Ascending aorta (tissue), 2 donors: ENCODE measurements at places on chromosomes 1 and 21.

- no peak for DNase-seq
These were observed 6.8 kb upstream of the EPS8L3 start for GRCh38 chr1:109770331-109771095.

- no peak for DNase-seq
These were observed at the start of gene KCTD3 for GRCh38 chr1:215566556-215567490. Gene KCTD3, plus strand, starts transcription at chr1:215567304. Its CDS starts 382 bp downstream, at chr1:215567686.

GRCh38 chr1:36522021-36522420, 39.3 kb upstream of the CSF3R start:
- DNase-seq = peak; percentile 33

- DNase-seq = no peak
These were observed 116.9 kb downstream of the PLXNA2 start for GRCh38 chr1:208127284-208127683.

- DNase-seq = no peak
These were observed 40.8 kb downstream of the RSPH1 start for GRCh38 chr21:42455196-42455595.

DNA sequence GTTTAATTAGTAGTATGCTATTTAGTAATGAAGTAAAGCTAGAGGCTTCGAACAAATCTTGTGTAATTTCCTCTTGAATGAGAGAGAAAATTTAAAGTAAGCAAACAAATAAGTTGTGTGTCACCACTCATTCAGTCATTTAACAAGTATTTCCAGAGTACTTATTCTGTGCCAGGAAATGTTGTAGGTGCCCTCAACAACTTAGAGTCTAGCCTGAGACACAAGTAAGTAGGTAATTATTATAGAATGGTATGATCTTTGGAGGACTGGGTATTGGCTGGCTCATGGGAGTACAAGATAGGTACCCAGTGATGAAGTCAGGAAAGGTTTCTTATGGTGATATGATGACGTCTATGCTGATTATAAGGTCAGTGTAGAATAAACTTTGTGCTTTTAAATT, 17.4 kb upstream of the METTL18 start:
- no peak for DNase-seq

- DNase-seq = no peak
These were observed 21.7 kb upstream of the IL12RB2 start for GRCh38 chr1:67285780-67286488.

- DNase-seq = peak; percentile 92
These were observed 25.6 kb upstream of the ENO1 start for GRCh38 chr1:8903908-8904650.

GRCh38 chr1:51071291-51072042, 30.6 kb upstream of the C1orf185 start:
- DNase-seq = no peak

DNA sequence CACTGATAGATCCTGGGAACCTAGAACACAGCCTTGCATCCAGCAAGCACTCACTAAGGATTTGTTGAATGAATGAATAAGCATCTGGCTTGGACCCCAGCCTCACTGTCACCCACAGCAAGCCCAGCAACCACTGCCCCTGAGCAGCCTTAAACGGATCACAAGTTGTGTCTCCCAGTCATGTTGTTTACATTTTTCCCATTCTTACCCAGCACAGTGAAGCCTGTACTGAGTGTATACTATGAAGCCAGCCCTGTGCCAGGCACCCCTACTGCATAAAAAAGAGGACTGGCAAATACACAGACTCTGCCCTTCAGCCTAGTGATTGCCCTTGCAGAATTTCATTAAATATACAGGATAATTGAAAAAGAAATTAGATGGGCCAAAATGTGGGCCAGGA, 30.2 kb downstream of the RRAGC start:
- DNase-seq = no peak

GRCh38 chr1:48596046-48596445, 124.0 kb upstream of the SPATA6 start:
- DNase-seq = no peak

- no peak for DNase-seq
These were observed at the start of gene CASZ1 for GRCh38 chr1:10796029-10796944. Gene CASZ1, minus strand, starts transcription at chr1:10796646. Its CDS starts 102,757 bp downstream, at chr1:10693889.

GRCh38 chr1:45009296-45009865, 1.7 kb downstream of the HECTD3 start:
- DNase-seq = no peak

GRCh38 chr1:35726450-35727433, 8.1 kb upstream of the C1orf216 start:
- DNase-seq = no peak

DNA sequence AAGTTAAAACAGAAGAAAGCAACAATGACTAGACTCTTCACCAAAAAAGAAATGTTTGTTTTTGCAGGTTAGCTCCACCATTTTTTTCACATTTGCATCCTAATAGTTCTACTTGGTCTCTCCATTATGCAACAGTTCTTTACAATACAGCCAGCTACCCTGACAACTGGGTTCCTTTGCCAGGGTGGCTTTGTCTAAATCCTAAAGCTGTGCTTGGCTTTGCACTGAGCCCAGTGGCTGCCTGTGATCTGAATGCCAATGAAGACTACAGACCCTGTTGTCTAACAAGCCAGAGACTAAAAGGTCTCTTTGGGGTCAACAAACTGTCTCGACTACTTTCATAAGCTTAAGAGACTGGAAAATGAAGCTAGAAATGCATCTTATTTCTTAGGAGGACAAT, 112.0 kb downstream of the AKT3 start:
- no peak for DNase-seq

DNA sequence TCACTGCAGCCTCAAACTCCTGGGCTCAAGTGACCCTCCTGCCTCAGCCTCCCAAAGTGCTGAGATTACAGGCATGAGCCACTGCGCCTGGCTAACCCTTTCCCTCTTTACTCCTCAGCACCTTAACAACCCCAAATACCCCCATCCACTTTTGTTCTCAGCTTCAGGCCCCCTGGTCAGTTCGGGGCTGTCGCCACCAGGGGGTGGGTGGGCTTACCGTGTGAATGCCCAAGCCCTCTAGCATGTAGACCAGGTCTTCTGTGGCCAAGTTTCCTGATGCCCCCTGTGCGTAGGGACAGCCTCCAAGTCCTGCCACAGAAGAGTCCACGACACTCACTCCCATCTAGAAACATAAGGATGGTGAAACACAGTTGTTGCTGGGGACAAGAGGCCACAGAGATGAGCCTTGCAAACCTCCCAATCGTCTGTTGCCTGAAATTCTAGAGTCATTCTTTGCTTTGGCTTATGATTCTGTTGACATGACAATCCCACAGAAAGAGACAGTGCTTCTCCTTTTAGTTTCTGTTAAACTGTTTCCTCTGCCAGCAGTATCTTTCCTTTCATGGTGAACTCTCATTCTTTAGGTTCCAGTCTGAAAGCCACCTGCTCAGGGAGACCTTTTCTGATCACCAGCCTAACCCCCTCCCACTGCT, 3.8 kb upstream of the GALE start:
- DNase-seq = no peak

DNA sequence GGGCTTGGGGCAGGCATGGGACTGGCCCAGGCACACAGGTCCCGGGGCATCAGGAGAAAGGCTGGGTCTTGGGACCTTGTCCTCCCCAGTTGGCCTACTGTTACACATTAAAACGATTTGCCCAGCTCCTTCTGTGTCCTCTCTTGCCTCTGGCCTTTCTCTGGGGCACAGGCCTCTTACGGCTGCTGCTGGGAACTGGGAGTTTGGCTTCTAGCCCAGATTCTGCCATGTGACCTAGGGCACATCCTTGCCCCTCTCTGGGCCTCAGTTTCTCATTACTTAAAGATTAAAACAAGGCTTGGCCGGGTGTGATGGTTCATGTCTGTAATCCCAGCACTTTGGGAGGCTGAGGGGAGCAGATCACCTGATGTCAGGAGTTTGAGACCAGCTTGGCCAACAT, 14.0 kb downstream of the KDF1 start:
- DNase-seq = no peak

GRCh38 chr1:169138866-169139670, 32.6 kb downstream of the ATP1B1 start:
- DNase-seq = no peak

GRCh38 chr1:36211841-36212240, 12.4 kb upstream of the THRAP3 start:
- no peak for DNase-seq

DNA sequence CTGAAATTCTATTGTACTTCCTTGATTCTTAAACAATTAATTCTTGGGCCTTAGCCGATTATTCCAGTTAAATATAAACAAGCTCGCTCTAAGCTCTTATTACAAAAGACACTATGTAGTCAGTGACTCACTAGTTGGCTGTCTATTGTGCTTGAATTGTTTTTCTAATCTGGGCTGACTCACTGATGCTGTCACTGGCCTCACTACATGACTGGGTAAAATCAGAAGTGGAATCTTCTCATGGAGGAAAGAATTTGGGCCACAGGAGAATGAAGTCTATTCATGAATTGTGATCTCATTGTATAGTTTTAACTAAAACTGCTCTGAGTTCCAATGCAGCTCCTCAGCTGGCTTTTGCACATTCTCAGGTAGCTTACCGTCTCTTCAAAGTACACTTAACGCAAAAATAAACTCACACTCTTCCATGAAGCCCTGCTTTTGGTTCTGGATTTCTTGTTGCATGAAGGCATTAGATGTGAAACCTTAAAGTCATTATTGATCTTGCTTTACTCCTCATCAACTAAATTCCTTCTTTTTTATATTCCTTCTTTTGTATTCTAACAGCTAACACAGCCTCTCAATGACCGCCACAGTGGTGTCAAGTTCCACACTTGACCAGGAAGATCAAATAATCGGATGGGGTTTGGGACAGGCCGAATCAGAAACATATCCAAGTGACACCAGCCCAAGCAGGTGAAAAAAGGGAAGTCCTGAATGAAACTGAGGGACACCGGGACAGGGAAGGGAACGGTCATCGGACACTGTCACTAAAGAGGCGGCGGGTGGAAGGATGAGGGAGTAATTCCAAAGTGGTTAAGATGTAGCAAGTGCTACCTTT, 80.9 kb upstream of the LBR start:
- DNase-seq = peak; percentile 82

DNA sequence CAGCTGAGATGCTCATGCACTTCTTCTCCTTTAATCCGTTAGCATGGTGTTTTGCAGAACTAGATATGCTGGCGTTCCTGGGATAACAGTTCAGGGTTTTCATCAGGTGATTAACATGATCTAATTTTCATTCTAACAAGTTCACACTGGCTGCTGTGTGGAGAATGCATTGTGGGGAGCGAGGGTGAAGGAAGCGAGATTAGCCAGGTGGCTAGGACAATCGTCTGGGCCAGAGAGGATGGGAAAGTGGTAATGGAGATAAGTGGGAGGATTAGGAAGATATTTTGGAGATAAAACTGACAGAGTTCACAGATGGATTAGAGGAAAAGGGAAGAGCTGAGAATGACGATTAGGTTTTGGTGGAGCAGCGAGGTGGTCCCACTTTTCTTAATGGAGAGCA, 138.1 kb upstream of the MAGI3 start:
- DNase-seq = no peak

GRCh38 chr1:30759718-30760281, 2.2 kb upstream of the LAPTM5 start:
- no peak for DNase-seq

GRCh38 chr1:96080925-96081324, 640.7 kb upstream of the PTBP2 start:
- DNase-seq = no peak

- no peak for DNase-seq
These were observed 2.6 kb downstream of the AHDC1 start for GRCh38 chr1:27601321-27601770.

GRCh38 chr1:246724731-246725095, 504 bp downstream of the SCCPDH start:
- no peak for DNase-seq

GRCh38 chr1:54996359-54996868, 2.3 kb upstream of the BSND start:
- DNase-seq = no peak

DNA sequence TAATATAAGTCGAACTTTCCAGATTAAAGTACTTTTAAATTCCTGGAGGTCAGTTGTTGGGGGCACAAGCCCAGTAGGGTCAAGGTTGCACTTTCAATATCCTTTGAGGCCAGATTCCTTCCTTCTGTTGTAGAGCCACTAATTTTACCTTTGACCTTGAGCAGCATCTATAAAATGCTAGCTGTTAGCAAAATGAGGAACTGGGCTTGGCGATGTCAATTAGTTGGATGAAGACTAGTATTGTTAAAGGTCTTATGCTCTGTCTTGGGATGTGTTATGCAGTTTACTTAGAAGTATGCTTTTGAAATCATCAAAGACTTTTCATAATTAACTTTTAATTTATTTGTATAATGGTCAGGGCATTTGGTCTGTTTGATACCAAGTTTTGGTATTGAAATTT, 425.9 kb upstream of the PROX1 start:
- no peak for DNase-seq

DNA sequence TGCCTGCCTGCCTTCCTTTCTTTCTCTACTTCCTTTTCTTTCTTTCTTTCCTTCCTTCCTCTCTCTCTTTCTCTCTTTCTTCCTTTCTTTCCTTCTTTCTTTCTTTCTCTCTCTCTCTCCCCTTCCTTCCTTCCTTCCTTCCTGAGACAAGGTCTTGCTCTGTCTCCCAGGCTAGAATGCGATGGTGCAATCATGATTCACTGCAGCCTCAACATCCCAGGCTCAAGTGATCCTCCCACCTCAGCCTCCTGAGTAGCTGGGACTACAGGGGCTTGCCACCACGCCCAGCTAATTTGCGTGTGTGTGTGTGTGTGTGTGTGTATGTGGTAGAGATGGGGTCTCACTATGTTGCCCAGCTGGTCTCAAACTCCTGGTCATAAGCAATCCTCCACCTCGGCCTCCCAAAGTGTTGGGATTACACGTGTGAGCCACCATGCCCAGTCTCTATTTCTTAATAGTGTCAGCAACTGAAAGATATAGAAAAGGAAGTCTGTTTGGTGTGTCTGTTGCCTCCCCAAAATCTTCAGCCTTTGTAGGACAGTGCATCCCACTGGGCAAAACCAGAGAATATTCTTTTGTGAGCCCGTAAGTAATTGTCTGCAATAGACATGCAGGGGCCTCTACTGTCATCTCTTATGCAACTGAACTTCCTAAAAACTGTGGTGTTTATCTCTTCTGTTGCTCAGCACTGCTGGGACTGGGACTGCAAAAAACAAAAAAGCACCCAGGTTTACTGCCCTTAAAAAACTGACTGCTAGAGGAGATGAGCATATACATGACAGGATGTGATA, 20.9 kb upstream of the RAB4A start:
- no peak for DNase-seq

GRCh38 chr1:220529521-220530020, 1.6 kb downstream of the MARK1 start:
- DNase-seq = no peak

DNA sequence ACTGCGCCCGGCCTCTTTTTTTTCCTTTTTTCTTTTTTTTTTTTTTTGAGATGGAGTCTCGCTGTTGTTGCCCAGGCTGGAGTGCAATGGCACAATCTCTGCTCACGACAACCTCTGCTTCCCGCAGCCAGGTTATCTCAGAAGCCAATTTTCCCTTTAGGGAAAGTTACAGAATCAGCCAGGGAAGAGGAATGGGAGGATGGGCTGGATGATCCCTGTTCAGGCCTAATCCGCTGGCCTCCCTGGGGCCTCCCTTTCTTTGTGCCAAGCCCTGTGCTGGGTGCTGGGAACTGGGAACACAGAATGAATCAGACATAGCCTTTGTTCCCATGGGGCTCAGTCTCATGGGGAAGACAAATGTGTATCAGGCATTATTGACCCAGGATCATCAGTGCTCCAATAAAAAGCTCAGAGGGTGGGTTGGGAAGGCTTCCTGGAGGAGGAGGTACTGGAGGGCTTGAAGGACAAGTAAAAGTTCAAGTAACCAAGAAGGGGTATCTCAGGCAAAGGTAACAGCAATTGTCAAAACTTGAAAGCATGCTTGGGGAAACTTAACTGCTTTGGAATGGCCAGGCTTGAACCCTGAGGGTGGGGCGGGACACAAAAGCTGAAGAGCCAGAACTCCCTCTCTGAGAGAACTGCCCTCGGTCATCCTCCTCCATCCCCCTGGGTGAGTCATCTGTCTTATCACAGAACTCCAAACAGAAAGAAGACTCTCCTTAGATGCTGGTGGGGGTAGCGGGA, 14.3 kb downstream of the ECHDC2 start:
- DNase-seq = no peak
